Fibroblast of mammary gland (primary cell): ENCODE measurements at places on chromosomes 4 and X.

DNA sequence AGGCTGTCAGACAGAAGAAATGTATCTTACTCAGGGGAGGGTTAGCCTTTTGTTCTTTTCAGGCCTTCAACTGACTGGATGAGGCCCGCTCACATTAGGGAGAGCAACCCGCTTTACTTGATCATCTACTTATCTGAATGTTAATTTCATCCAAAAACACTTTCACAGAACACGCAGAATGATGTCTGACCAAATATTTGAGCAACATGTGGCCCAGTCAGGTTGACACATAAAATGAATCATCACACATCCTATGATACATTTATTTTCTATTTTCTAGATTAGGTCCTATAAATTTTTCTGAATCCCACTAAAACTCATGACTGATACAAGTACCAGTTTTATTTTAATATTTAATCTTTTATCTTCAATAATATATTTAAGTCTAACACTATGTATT, 260.3 kb downstream of the IL15 start:
- DNase-seq, result peak; percentile 24

- DNase-seq, result no peak
Measured at GRCh38 chr4:86060341-86060740, 299.5 kb downstream of the MAPK10 start.

DNA sequence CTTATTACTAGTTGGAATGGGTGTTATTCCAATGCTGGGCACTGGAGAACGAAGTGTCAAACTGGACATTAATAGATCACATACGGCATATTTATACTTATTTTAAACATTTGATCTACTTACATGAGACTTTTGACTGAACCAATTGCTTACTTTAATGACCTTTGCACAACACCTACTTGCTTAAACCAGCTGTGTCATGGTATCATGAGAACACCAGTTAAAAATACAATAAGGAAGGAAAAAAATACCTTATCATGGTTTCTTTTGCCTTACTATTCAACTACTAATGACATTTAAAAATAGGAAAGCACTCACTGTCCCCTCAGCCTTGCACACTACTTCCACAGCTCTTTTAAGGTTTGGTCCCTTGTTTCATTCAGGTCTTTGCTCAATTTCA, 146.9 kb downstream of the FAM13A start:
- DNase-seq, result no peak

DNA sequence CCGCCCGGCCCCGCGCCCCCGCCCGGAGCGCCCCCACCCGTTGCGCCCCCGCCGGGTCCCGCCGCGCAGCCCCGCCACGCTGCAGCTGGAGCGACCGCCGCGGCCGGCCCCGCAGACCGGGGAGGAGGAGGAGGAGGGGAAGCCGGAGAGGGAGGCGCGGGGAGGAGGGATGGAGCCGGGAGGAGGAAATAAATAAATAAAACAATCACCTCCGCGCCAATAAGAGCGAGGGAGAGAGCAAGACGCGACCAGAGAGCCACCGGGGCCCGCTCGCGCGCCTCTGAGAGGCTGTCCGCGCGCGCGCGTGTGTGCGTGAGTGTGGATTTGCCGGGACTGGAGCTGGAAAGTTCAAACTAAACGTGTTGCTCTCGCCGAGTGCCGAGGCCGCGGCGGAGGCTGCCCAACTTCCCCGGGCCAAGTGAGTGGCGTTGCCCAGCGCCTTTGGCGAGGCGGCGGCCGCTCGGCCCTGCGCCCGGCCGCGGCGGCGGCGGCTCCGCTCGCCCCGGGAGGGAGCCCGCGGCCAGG, 2184.4 kb upstream of the TENM3 start:
- peak; percentile 15 for DNase-seq

- DNase-seq, result peak; percentile 75
Measured at GRCh38 chrX:9378980-9379696, 85.7 kb upstream of the TBL1X start.

DNA sequence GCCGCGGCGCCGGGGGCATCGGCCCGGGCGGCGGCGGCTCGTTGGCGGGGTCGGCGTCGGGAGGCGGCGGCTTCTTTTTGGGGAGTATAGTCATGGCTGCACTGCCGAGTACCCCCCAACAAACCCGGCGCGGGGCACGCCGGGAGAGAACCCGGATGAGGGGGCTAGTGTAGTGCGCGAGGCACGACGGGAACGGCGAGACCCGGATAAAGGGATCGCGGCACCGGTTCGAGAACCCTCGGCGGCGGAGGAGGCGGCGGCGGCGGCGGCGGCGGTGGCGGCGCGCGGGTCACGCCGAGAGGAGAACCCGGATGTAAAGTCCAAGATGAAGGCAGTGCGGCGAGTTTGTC, at the start of gene OTUD5:
TSS of gene OTUD5 (minus strand) at position 131 of the 350 bp plus-strand sequence. CDS start at position 94, 37 bp downstream.
- DNase-seq, result no peak

DNA sequence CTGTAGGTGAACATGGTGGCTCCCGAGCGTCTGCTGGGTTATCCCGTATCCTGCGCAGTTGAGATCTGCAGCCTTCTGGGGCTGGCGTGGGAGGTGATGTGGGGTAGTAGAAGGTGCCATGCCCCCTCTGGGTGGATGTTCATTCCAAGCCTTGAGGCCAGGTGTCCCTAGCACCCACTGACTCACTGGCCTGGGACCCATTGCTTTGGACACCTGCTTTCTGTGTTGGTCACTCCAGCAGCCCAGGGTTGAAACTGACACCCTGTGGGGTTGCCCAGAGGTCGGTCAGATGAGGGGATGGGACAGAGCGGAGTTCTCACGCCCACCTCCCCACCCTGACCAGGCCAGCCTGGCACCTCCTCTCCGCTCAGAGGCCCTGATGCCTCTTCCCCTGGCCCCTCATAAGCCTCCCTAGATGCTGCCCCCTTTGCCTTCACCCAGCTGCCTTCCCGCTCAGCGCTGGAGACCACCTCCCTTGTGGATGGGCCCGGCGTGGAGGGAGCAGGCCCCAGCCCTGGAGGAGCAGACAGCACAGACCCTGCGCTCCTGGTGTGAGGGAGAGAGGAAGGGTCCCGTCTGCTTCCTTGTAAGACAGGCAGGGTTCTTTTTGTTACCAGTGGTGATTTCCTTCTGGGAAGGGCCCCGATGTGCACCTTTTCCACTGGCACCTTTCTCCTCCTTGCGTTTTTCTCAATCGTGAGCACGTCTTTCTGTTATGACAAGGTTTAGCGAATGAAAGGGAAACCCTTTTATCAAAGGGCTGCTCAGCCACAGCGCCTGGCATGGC, 2.0 kb downstream of the DOK7 start:
- no peak for DNase-seq

DNA sequence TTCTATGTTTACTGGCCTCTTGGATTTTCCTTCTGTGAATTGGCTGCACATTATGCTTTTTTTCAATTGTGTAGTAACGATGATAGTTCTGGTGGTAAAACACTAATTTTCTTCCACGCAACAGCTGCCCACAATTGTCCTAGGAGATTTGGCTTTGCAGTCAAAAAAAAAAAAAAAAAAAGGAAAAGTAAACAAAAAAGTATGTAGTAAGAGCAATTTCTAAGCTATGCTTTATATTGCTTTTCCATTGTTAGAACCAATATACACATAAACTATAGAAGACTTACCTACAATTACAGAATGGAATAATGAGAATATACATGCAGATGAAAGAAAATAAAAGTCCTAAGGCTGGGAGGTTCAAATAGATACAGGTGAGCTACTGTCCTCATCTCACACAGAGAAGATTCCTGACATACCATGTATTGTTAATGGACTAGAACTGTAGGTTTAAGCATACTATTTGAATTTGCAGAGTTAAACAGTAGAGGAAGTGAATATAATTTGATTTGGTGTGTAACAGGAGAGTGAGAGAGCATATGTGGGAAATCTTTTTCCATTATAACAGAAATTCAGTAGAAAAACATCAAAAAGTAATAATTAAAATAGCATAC, 976.2 kb downstream of the RAB28 start:
- DNase-seq, result no peak

GRCh38 chr4:100070868-100071267, 119.4 kb downstream of the DDIT4L start:
- no peak for DNase-seq

GRCh38 chrX:131987252-131987651, 35.9 kb upstream of the STK26 start:
- DNase-seq, result no peak

- DNase-seq, result no peak
Measured at GRCh38 chr4:89294573-89295269, 12.9 kb downstream of the GPRIN3 start.

DNA sequence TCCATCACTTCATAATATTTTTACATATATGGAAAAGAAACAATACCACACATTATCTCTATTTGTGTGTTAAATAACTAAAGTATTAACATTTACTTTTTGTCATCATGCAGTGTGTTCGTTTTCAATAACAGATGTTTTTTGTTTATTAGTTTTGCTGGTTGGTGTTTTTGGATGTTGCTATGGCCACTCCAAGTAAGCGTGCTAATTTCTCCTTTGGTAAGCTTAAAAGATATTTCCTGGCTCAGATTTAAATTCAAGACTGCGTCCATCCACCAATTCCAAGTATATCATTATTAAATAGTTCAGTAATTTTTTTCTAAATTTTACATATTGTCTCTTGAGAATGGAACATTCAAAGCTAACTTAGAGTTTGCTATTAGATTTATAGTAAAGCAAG, 235.4 kb upstream of the IL1RAPL1 start:
- DNase-seq, result no peak

DNA sequence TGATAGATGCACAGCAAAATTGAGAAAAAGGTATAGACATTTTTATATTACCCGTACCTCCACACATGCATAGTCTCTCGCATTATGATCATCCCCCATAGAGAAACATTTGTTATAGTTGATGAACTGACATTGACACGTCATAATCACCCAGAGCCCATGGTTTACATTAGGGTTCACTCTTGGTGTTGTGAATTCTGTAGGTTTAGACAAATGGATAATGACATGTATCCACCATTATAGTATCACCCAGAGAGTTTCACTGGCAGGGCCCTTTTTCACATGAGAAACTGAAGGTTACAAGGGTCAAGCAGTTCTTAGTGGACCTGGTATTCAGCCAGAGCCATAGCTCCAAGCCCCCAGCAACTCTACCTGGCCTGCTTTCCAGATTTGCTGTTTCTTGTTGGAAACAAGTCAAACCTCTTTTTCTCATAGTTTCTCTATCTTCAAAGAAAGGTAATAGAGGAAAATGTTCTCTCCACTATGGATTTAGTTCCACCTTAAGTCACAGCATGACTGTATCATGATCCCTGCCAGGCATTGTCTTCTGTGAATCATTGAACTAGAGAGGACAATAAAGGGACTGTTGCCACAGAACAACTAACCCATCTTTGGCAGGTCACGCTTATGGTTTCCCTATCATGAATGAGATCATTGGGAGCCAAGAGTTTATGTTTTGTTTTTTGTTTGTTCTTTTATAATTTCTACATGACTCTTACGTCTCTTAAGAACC, 64.0 kb downstream of the HHIP start:
- peak; percentile 87 for DNase-seq

- DNase-seq, result peak; percentile 76
Measured at GRCh38 chr4:183563874-183564273, 59.0 kb downstream of the ING2 start.

GRCh38 chr4:20299515-20299914, 47.8 kb downstream of the SLIT2 start:
- peak; percentile 68 for DNase-seq

- peak; percentile 97 for DNase-seq
Measured at GRCh38 chrX:45771114-45771513, 570.4 kb upstream of the DIPK2B start.

GRCh38 chrX:10050481-10050880, 83.3 kb downstream of the CLDN34 start:
- DNase-seq, result no peak

- peak; percentile 21 for DNase-seq
Measured at GRCh38 chr4:156377036-156377710, 423.5 kb upstream of the CTSO start.

- DNase-seq, result peak; percentile 3
Measured at GRCh38 chrX:132737743-132738142, 220.7 kb downstream of the HS6ST2 start.

GRCh38 chr4:183968931-183969330, 63.8 kb downstream of the STOX2 start:
- no peak for DNase-seq

GRCh38 chr4:1542516-1543320, 136.5 kb upstream of the NKX1-1 start:
- DNase-seq, result no peak

GRCh38 chr4:139873111-139873860, 207.7 kb downstream of the MGST2 start:
- DNase-seq, result no peak

DNA sequence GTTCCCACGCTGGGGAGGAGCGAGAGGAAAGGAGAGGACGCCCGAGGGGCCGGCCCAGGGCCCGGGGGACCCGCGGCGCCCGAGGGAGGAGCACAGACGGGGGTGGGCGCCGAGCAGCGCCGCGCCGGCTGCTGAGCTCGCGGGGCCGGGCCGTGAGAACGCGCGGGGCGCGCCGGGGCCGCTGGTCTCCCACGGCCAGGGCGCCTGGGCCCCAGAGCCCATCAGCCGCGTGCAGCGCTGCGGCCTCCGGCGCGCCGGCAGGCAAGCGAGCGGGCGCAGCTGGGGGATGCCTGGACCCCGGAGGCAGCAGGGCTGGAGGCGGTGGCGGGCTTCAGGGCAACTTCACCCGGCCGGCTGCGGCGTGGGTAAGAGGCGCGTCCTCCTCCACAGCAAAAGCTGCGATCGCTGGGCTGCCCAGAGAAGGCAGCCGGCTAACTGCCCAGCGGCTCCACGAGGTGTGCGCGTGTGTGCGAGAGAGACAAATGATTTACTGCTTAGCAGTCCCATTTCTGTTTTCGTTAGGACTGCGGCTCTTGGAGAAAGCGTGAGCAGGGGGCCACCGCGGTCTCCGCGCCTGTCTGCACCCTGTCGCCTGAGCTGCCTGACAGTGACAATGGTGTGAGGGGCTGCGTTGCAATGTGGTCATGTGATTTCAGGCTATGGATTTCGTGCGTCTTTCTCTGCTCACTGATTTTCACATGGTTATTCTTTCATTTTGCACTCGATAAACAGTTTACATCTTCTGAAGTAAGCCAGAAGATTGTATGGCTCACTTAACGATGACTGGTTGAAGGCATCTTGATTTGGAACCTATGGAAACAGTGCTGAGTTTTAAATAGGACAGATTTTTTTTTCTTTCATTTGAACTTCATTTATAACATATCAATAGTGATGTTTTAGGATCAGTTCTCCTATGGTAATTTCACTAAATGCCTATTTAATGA, 1.2 kb downstream of the GUCY1A1 start:
- DNase-seq, result peak; percentile 20

DNA sequence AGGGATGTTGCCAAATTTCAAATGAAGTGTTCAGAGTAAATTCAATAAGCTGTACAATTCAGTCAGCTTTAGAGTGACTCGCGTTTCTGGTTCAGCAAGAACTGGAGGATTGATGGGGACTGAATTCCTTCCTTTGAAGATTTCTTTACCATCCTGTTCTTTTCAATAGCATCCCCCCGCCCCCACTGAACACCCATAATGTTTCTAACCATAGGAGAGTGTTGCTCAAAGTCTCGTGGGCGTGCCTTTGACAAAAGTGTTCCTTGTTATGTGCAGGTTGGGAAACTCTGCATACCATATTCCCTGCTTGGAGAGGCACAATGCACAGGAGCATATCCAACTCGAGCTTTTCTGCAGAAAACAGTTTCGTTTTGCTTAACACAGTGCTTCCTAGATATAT, 323.5 kb upstream of the CASK start:
- no peak for DNase-seq

GRCh38 chr4:81773557-81773956, 301.9 kb upstream of the RASGEF1B start:
- no peak for DNase-seq

GRCh38 chr4:165331823-165332222, 4.4 kb downstream of the MSMO1 start:
- no peak for DNase-seq
